Stimulated activated CD4-positive, alpha-beta T cell treated with anti-CD3 and anti-CD28 coated beads, Interleukin-1b, Interleukin-23, amount 100 ng/mL, for 1 hour (primary cell): ENCODE measurements at places on chromosomes 2 and 18.

DNA sequence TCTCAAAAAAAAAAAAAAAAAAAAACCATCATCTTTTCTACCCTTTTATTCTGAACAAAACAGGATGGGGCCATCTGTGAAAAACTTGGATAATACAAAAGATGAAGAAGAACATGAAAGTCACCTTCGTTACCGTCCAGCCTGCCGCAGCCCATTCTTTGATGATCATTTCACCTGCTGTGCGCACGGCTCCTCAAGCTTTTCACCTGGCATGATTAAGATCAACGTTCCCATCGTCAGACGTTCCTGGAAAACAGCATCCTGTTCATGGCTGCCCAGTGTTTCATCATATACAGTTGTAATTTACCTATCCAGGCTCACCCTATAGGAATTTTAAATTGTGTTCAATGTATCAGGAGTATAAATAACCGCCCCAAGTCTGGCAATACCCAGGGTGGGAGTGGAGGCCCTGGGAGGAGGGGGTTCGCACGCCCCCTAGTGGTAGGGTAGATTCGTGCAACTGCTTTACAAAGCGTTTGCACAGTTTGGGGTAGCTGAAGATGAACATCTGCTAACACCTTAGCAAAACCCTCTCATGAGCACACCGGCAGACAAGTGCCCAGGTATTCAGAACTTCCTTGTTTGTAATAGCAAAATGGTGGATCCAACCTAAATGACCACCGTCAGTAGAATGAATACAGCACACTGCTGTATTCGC lies 49.0 kb upstream of the GLI2 start:
- DNase-seq: no peak

DNA sequence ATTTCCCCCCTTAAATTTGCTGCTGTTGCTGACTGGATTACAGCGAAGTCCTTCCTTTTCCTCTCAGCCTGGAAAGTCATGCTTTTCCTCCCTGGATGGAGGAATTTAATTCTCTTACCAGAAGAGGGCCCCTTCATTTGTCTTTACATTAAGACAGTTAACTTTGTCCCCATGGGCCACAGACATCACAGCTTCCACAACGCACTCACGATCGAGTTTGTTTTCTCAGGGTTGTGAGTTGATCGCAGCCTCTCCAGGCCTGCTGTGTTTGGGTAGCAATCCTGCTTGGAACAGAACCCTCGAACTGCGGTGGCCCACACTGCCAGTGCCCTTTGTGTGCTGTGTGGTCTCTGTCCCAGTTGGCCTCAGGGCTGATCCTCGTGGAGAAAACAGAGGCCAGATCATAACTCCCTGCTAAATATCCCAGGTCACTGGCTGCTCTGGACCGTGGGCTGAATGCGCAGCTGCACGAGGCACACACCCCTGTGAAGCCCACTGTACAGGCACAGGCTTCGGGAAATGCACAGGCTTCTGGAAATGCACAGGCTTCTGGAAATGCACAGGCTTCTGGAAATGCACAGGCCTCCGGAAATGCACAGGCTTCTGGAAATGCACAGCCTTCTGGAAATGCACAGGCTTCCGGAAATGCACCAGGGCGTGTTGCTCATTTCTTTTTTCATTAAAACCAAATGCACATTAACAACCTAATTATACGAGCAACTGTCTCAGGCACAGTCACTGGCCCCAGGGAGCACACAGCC lies 2.2 kb upstream of the PDIA6 start:
- DNase-seq: no peak

- no peak for DNase-seq
Observed at GRCh38 chr2:216572582-216573578, 60.3 kb upstream of the IGFBP2 start.

DNA sequence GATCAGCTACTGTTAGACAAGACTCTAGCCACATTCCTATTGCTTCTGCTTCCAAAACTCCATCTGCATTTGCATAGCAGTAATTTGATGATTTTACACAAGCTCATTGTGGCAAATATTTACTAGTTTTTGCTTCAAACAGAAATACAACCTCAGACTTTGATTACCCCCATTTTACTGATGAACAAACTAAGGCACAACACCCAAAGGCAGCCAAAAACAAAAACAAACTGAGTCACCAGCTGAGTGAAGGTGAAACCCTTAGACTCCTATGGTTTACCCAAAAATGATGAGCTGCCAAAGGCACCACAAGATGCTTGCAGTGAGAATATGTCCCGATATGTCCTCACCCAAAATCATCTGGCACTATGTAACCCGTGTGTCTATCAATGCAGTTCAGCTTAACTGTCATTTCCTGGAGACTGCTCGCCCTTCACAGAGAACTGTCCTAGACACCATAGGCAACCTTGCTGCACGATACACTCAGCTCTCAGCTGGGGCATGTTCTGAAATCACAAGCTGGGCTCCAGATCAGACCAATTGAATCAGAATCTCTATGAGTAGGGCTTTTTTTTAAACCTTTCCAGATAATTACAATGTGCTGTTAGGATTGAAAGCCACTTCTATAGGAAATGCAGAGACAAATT lies 4.1 kb upstream of the EVA1A start:
- no peak for DNase-seq

DNA sequence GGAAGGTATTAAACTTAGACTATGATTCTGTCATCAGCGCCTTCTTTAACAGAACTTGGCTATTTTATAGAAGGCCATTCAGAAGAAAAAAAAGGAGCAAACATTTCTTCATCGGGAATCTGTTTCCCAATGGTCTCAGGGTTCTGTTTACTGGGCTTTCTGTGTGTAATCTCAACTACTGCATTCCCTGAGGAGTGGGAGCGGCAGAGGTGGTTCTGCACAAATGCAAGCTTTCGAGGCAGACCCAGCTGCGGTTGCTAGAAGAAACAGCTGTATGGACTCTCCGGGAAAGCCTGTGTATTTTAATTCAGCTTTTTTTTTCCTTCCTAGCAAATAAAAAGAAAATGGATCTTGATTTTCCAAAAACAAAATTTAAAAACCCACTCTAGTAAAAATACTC lies 250.7 kb downstream of the NAPG start:
- DNase-seq: no peak

DNA sequence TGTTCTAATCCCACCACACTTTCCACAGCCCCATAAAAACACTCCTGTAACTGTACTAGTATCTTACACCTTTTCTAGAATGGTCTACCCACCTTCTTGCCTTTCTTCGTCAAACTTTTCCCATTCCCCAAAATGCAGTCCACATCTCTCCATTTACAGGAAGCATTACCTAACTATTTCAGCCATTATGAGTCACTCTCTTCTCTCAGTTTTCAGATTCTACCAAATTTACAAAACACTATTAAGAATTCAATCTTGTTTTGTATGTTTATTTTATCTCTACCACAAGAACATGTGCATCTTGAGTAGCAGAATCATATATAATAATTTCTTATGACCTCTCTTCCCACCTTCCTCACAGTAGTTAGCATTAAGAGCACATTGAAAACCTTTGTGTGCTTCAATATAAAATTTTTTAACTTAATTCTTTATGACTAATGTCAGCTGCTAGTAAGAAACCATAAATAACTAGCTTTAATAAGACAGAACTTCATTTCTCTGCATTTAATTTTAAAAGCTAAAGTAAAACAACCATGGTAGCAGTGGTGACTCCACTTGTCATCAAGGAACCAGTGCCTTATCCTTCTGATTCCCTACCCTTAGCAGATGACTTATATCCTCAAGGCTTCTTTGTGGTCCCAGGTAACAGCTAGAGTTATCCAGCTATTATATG lies 56.6 kb upstream of the MAP2 start:
- DNase-seq: no peak

GRCh38 chr2:29821591-29821990 lies 99.8 kb downstream of the ALK start:
- DNase-seq: no peak

GRCh38 chr2:38146907-38147307 lies 71.0 kb upstream of the CYP1B1 start:
- DNase-seq: no peak
